ENCODE measurements at places on chromosomes 7 and 10.

DNA sequence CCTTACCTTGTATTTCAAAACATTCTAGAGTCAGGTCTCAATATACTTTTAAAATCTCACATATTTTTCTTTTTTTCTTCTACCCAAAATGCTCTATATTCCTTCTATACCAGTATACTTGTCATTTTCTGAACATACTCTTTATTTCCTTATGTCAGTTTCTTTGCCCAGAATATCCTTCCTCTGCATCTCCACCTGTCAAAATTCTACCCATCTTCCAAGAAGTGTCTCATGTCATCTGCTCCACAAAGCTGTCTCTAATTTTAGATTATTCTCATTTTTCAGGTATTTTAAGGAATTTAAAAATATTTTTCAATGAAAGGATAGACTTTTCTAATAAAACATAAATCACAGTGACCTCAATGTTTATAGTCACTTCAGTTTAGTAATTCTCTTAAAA is 328.0 kb upstream of the SMIM30 start:
- DNase-seq: no peak

DNA sequence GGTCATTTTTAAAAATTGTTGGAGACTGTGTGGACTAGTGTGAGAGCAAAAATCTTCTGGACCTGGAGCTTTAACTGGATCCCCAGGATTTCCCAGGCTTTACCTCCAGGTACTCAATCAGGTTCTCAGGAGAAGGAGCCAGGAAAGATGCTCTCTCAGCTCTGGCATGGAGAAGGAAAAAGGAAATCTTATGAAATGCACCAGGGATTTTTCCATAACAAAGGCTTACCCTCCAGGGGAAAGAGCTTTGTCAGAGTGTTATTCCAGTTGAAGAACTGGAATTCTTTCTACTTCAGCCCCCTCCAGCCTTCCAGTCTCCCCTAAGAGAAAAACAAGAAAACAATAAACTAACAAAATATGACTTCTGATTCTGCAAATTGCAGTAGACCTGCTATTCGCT is 436.7 kb upstream of the ANKRD30A start:
- no peak for DNase-seq

GRCh38 chr10:33301097-33301789 is 33.2 kb downstream of the NRP1 start:
- no peak for DNase-seq

GRCh38 chr7:52154382-52154781 is 837.8 kb upstream of the COBL start:
- DNase-seq: no peak

DNA sequence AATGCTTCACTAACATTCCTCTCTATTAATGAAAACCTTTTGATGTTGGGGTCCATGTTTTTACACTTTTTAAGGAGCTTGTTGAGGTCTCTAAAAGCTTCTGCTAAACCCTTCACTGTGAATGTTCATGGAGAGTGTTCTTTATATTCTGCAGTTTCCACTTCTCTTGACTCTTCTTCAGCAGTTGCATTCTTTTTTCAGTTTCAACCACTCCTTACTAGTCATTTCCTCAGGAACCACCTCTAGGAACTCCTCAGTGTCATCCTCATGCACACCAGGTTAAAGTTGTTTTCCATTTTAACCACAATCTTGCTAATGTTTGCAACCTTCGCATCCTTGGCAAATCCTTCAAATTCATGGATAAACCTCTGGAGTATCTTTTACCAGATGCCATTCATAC is 821.6 kb downstream of the ANKRD7 start:
- no peak for DNase-seq

- DNase-seq: no peak
These were observed 42.5 kb downstream of the VCL start for GRCh38 chr10:74040200-74041126.

GRCh38 chr10:689452-690371 is at the start of gene DIP2C:
TSS of gene DIP2C (minus strand) at chr10:689668. CDS start at chr10:689578, 90 bp downstream.
- DNase-seq: peak; percentile 67

GRCh38 chr10:80281784-80282765 is 7.4 kb downstream of the MAT1A start:
- no peak for DNase-seq

DNA sequence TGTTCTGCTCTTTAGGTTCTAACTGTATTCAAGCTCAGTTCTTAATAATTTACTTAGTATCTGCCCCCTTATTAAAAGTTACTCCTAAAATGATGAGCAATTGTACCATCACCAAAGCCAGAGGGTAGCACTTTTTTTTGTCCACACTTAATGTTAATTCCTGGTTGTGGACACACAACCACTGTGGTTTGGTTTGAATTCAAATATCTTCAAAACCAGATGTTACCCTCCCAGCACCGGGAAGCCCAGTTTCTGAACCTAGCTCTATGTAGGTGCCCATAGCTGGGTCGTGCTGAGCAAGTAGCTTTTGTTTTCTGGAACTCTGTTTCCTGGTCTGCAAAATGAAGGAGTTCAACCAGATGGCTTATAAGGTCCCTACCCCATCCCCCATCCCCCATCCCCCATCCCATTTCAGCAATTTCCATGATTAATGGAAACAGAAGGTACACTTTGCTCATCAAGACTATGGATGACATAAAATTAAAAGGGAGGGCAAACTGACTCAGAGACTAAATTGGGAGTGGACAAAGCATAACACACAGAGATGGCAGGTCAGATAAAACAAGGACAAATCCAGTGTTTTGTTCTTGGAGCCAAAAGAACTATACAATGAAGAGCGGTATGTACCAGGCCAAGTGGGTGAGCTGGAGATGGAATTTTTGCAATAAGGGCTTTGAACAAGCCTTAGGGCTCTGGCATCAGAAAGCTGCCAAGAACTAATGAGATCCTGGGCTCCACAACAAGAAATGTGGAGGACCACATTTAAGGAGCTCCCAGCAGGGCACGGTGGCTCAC is 56.7 kb downstream of the DLG5 start:
- no peak for DNase-seq

DNA sequence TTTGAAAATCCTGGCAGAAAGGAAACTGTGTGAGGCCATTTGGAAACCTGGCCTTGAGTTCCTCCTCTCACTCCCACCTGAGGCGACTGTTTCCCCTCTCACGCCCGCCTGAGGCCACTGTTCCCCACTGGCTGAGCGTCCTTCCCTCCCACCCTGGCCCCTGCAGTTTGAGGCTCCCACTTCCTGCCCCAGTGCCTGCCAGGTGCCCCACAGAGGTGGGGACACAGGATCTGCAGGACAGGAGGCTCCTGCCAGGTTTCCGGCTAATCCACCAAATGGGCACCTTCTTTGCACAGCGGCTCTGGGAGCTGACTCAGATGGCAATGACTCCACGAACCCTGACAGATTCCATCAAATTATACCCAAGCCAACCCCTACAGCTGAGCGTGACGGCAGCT is 24.3 kb upstream of the LARP4B start:
- DNase-seq: no peak

- DNase-seq: no peak
These were observed 484 bp downstream of the ZNF438 start for GRCh38 chr10:31031205-31031557.

- DNase-seq: no peak
These were observed 224.7 kb downstream of the GLI3 start for GRCh38 chr7:42012313-42012712.

DNA sequence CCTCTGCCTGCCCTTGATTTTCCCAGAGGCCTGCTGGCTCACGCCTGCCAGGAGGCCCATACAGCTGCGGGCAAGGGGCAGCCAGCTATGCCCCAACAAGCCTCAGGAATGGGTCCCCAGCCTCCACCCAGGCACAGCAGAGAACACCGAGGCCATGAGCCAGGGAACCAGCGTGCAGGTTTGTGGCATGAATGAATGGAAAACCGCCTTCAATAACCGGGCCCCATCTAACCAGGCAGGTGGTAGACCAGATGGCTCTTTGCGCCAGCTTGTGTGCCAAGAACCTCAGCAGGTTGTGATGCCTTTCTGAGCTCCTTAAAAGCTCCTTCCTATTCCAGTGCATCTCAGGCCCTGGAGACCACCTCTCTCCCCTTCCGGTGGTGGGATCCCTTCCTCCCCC is 50.2 kb downstream of the ELFN1 start:
- no peak for DNase-seq

DNA sequence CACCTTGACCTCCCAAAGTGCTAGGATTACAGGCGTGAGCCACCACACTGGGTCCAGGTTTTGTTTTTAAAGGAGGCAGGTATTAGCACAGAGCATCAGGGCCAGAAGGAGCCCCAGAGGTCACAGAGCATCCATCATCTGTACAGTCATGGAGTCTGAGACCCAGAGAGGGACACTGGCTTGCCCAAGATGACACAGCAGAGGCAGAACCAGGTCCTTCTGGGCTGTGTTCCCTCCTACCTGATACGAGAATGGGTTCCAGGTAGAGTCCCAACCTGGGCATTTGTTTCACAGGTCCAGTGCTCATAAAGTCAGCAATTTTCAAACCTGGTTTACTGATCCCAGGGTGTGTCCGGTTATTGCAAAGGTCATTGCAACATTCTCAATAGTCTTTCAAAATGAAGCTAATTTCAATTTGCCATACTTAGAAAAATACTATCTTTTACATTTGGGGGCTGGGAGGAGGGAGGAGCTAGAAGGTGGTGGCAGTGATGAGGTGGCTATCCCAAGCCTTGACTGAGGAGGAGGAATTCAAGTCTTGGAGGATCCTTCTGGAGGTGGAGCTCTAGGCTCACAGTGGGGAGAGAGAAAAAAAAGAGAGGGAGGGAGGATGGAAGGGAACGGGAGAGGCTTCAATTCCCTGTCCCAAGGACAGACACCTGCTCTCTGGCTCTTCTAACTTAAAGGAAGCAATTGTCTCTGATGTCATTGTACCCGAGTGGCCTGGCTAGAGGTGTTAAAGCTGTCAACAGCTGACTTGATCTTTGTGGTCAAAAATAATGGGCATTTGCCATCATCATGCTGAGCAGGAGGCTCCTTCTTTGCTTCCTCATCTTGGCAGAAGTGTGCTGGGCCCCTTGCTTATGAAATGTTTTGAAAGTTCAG is 8.1 kb downstream of the MXI1 start:
- no peak for DNase-seq

DNA sequence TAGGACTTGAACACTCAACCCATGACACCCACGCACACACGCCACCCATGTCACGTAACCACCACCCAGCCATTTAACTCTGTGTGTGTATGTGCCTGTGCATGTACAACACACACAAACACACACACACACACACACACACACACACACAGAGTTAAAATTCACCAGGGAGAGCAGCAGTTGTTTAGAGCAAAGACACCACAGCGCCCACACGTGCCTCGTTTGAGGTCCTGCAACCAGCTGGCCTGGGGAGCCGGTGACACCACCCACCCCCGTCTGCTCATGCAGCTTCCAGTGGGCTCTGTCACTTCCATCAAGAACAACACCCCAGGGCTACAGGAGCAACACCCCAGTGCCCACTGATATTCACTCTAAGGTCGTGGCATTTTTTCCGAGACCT is 97.4 kb downstream of the ELFN1 start:
- DNase-seq: no peak

GRCh38 chr10:58771863-58772262 is 259.2 kb downstream of the BICC1 start:
- DNase-seq: no peak

- DNase-seq: no peak
These were observed 27.7 kb upstream of the SLC25A13 start for GRCh38 chr7:96349572-96349971.

DNA sequence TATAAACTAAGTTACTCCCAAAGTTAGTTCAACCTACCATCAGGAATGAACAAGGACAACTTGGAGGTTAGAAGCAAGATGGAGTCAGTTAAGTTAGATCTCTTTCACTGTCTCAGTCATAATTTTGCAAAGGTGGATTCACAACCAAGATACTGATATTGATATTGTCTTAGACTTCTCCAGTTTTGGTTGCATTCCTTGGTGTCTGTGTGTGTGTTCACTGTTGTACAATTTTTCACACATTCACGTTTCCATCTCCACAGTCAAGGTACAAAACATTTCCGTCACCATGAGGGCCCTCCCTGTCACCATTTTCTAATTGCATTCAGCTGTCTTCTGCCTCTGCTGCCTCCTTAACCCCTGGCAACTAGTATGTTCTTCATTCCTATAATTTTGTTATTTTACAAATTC is 41.1 kb downstream of the AKR1E2 start:
- no peak for DNase-seq

- DNase-seq: no peak
These were observed 90.6 kb downstream of the USP6NL start for GRCh38 chr10:11520892-11521291.

- no peak for DNase-seq
These were observed 475.1 kb downstream of the PARD3 start for GRCh38 chr10:34339816-34340553.

GRCh38 chr7:83827036-83827435 is 178.1 kb upstream of the SEMA3E start:
- DNase-seq: no peak

All from fibroblast of skin of left quadriceps (primary cell).